ENCODE measurements at places on chromosomes 16 and 17. TPM values are rescaled to one million over a fixed set of nuclear protein-coding genes. Genes with fewer than 3 reads are reported as not detected.

The LGALS9B gene
- not detected for total RNA-seq

The CIITA gene
- not detected for total RNA-seq

The SLC13A2 gene
- not detected for total RNA-seq

The ACSM5 gene
- total RNA-seq = 0.16 TPM

The PSMC3IP gene
- total RNA-seq = 7.6 TPM

The ATP2A3 gene
- total RNA-seq = 5.0 TPM

The CDR2 gene
- 44.0 TPM for total RNA-seq

The GCGR gene
- total RNA-seq = not detected

The LPCAT2 gene
- total RNA-seq = 3.8 TPM

The TVP23A gene
- 1.4 TPM for total RNA-seq

The CRHR1 gene
- total RNA-seq = under 0.01 TPM

The CLEC19A gene
- not detected for total RNA-seq

The POLR2C gene
- 116 TPM for total RNA-seq

The PLLP gene
- 0.91 TPM for total RNA-seq

The EVPLL gene
- total RNA-seq = not detected

The OTOP2 gene
- not detected for total RNA-seq

The PRSS36 gene
- 0.13 TPM for total RNA-seq

The CLEC3A gene
- not detected for total RNA-seq

The KCTD5 gene
- 29.2 TPM for total RNA-seq

The FZD2 gene
- 32.3 TPM for total RNA-seq

The GPRC5B gene
- 37.1 TPM for total RNA-seq

The SPN gene
- total RNA-seq = not detected

The ARHGDIG gene
- total RNA-seq = 0.72 TPM

The IGF2BP1 gene
- total RNA-seq = 17.2 TPM

The USP6 gene
- 0.24 TPM for total RNA-seq

The RDM1 gene
- total RNA-seq = 0.80 TPM

The STAT5B gene
- total RNA-seq = 26.3 TPM

The DPEP3 gene
- not detected for total RNA-seq

The NFATC3 gene
- 15.5 TPM for total RNA-seq

The SSTR5 gene
- total RNA-seq = 0.32 TPM

The PRSS8 gene
- 4.1 TPM for total RNA-seq

The ABI3 gene
- total RNA-seq = 4.9 TPM

The TBX4 gene
- total RNA-seq = 2.7 TPM

The TNP2 gene
- not detected for total RNA-seq

The TBC1D3K gene
- total RNA-seq = not detected

The RGS11 gene
- total RNA-seq = 0.88 TPM

The C17orf67 gene
- total RNA-seq = not detected

The CTRB2 gene
- total RNA-seq = not detected

The ASB16 gene
- not detected for total RNA-seq

The KRTAP4-9 gene
- not detected for total RNA-seq

The LDHD gene
- total RNA-seq = 0.16 TPM

The NOTUM gene
- 0.13 TPM for total RNA-seq

The MARVELD3 gene
- total RNA-seq = not detected

The BEAN1 gene
- not detected for total RNA-seq
